T-helper 2 cell (primary cell): ENCODE measurements at places on chromosomes 7 and 10.
A peak's percentile ranks its signal among the peaks of the same experiment; 100 is the strongest.

- no peak for DNase-seq
These were observed 232.7 kb downstream of the POU6F2 start for GRCh38 chr7:39210362-39210761.

GRCh38 chr7:490461-491291 lies 29.0 kb downstream of the PDGFA start:
- no peak for DNase-seq

GRCh38 chr10:80465451-80465835 lies 11.3 kb downstream of the TSPAN14 start:
- DNase-seq: no peak

GRCh38 chr10:2589196-2589595 lies 478.2 kb upstream of the PFKP start:
- no peak for DNase-seq

GRCh38 chr10:32938554-32939061 lies 19.4 kb downstream of the ITGB1 start:
- DNase-seq: no peak

GRCh38 chr7:114647518-114647917 lies 232.9 kb downstream of the FOXP2 start:
- DNase-seq: no peak

GRCh38 chr10:79068203-79068561 lies 584 bp upstream of the ZMIZ1 start:
- DNase-seq: peak; percentile 25

DNA sequence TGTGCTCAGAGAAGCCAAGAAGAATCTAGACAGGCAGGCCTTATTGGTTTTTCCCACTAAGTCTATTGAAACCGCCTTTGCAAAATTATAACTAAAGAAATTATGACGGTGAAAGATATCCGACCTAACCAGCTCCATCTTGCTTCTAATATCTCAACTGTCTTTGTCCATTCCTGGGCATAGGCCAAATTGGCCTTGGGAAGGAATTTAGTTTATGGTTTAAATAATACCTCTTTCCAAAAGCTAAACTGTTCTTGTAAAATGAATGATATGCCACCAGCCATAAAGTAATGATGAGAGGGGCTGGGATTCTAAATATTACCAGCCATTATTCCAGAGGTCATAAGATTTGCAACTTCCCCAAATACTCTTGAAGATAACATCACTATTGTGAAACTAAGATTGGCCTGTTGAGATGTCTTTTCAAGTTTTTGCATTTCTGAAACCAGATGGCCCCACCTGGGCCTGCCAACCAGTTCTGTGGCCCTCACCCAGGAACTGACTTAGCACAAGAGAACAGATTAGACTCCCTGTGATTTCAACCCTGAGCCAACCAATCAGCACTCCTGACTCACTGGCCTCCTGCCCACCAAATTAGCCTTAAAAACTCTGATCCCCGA lies 41.2 kb upstream of the SLC35G1 start:
- DNase-seq: no peak

DNA sequence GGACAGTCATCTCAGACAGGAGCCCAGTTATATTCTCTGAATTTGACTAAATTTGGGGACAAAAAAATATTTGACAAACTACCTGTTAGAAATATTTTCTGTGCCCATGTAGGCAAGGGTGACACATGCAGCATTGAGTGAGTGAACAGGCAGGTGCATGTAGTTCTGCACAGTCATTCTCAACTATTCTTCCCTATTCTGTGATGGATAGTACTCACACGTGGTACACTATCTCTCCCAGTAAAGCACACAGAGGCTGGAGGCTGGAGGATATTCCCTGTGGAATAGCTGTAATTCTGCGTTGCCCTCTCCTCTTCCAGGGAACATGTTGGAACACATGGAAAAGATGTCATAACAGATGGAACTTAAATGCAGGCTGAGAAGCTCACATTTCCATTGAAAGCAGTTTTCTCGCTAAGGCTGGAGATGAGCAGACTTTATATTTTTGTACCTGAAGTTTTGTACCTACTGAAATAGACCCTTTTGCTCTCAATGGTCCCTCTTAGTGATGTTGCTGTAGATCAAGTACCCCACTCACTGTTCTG lies 75.0 kb downstream of the GPR141 start:
- no peak for DNase-seq

DNA sequence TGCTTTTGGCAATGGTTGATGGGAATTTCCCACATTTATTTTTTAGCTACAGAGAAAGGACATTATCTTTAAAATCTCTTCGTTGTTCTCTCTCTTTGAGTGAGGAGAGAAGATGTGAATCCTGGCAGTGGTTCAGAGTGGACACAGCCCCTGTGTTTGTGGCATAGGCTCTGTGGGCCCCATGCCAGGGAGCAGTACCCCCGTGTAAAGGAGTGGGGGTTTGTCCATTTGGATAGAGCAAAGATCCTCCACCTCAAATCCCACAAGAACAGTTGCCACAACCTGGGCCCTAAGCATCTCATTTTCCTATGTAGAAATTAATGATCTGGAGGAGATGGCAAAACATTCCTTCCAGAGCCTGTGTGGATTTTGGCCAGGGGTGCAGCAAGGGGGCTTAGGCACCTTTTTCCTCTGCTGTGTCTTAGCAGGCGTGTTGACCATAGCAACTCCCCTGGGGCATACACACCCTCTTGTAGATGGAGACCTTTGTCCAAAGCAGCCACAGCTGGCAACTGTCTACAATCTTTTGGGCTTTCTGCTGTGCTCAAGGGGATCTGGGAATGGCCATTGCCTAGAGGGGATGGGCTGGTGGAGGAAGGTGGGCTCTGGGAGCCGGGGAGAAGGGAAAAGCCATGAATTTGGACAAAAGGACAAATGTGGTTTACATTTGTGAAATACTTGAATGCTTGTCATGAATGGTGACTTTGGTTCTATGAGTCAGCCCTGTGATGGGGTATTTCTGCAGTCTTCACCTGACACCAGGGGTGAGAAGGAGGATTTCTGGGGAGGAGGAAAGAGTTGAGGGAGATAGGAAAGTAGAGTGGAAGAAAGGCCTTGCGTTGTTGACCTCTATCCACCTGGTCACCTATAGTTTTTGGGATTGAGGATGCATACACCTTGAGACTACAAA lies 92.0 kb downstream of the TCF7L2 start:
- DNase-seq: no peak

DNA sequence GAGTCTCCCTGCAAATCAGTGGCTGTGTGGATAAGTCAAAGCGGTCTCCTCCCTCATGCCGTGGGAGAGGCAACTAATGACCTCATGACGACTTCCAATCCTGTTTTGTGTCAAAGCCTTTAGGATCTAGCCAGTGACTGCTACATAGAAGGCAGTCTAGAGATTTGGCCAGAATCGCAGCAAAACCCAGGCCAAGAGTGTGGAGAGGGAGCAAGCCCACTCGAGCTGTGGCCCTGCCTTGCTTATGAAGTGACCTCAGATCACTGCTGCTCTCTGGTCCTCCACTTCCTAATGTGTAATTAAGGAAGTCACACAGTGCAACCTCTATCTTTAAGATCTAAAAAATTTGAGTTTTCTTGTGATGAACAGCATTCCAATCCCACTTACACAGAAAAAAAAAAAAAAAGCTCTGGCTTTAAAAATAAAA lies 296.7 kb upstream of the KLF6 start:
- no peak for DNase-seq

- no peak for DNase-seq
These were observed 62.1 kb downstream of the ZWINT start for GRCh38 chr10:56298941-56299340.

DNA sequence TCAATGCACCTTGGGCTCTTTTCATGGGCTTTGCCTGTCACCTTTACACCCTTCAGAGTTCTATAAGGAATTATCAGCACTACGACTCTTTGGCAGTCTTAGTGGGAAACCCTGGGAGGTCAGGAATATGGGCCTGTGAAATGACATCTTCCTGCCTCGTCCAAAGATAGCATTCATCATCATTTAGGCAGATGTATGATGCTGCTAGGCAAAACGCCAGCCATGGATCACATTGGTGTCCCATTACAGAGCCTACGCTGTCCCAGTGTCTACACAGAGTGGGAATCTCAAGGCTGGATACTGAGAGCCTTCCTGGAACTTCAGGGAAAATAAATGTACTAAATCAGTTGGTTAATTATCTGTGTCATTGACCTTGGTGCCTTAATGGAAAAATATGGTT lies 259.4 kb upstream of the CELF2 start:
- DNase-seq: no peak

GRCh38 chr7:32881074-32881982 lies 10.2 kb downstream of the KBTBD2 start:
- no peak for DNase-seq

- no peak for DNase-seq
These were observed 7.1 kb downstream of the AGMO start for GRCh38 chr7:15554744-15555143.

GRCh38 chr7:36969376-36969775 lies 245.1 kb upstream of the AOAH start:
- no peak for DNase-seq

- DNase-seq: no peak
These were observed 154.5 kb downstream of the SVIL start for GRCh38 chr10:29479981-29480954.

- peak; percentile 82 for DNase-seq
These were observed 606 bp downstream of the TAX1BP1 start for GRCh38 chr7:27740449-27741086.

GRCh38 chr10:71882813-71883659 lies 32.0 kb upstream of the PSAP start:
- no peak for DNase-seq

- DNase-seq: peak; percentile 56
These were observed 52.6 kb downstream of the TRRAP start for GRCh38 chr7:98930921-98931320.

DNA sequence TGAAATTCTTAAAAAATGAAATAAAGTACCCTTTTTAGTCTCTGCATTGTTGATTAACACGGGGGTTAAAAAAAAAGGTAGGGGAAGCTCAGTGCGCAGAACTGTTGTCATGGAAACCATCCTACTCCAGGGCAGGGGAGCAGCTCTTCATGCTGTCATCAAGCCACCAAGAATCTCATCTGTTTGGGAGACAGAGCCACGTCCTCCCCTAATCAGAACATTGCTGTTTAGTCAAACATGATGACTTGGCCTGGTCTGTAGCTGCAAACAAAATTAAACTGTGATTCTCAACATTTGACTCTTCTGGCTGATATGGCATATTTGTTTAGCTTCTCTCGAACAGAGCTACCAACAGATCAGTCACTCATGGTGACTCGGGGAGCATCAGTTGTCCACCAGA lies 254.4 kb upstream of the KLF14 start:
- no peak for DNase-seq

GRCh38 chr10:122650331-122650730 lies 49.3 kb downstream of the C10orf120 start:
- no peak for DNase-seq

DNA sequence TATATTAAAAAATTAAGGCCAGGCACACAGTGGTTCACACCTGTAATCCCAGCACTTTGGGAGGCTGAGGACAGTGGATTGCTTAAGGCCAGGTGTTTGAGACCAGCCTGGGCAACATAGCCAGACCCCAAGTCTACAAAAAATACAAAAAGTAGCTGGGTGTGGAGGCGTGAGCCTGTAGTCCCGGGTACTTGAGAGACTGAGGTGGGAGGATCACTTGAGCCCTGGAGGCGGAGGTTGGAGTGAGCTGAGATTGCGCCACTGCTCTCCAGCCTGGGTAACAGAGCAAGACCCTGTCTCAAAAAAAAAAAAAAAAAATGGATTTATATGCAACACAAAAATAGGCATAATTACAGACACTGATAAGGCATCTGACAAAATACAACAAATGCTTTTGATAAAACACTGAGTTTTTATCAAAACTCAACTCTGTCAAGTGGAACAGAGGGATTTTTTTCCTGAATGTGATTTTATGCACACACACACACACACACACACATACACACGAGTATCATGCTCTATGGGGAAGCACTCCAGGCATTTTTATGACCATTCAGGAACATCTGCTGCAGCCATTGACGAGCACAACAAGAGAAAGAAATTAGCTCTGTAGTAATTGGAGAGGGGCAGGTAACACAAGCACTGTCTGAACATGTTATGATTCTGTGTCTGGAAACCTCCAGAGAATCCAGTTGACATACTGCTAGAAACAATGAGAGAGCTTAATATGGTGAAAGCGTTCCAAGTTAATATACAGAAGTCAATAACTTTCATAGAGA lies 193.1 kb downstream of the WDR37 start:
- no peak for DNase-seq
